ENCODE measurements at places on chromosomes 3 and 15. TPM values are rescaled to one million over a fixed set of nuclear protein-coding genes. Genes with fewer than 3 reads are reported as not detected.

DUOXA2 gene
- not detected for total RNA-seq

BLM gene
- total RNA-seq: 47.1 TPM

XCR1 gene
- not detected for total RNA-seq

CP gene
- total RNA-seq: not detected

LRRC2 gene
- not detected for total RNA-seq

CMTM8 gene
- total RNA-seq: 5.1 TPM

COLQ gene
- total RNA-seq: 0.63 TPM

BCHE gene
- total RNA-seq: not detected

IL17RB gene
- total RNA-seq: 0.25 TPM

SNX22 gene
- total RNA-seq: 0.42 TPM

DAZL gene
- total RNA-seq: 0.08 TPM

GP9 gene
- not detected for total RNA-seq

RTP1 gene
- not detected for total RNA-seq

SH3GL3 gene
- not detected for total RNA-seq

FBXO40 gene
- total RNA-seq: not detected

GOLGA8Q gene
- total RNA-seq: not detected

ADAMTS7 gene
- 0.48 TPM for total RNA-seq

ACVR2B gene
- total RNA-seq: 7.1 TPM

TRPM1 gene
- not detected for total RNA-seq

ITIH1 gene
- not detected for total RNA-seq

LMAN1L gene
- not detected for total RNA-seq

CCR9 gene
- total RNA-seq: 1.5 TPM

KNSTRN gene
- 60.9 TPM for total RNA-seq

GNAT1 gene
- total RNA-seq: not detected

GABRR3 gene
- total RNA-seq: not detected

HTR3E gene
- total RNA-seq: not detected

RPL39L gene
- total RNA-seq: 14.1 TPM

UQCC5 gene
- total RNA-seq: 18.6 TPM
